ENCODE measurements at places on chromosomes 3 and 15. TPM values are rescaled to one million over a fixed set of nuclear protein-coding genes. Genes with fewer than 3 reads are reported as not detected.

- no peak for DNase-seq
Measured at GRCh38 chr15:91132079-91132478, 32.0 kb downstream of the SV2B start.

DNA sequence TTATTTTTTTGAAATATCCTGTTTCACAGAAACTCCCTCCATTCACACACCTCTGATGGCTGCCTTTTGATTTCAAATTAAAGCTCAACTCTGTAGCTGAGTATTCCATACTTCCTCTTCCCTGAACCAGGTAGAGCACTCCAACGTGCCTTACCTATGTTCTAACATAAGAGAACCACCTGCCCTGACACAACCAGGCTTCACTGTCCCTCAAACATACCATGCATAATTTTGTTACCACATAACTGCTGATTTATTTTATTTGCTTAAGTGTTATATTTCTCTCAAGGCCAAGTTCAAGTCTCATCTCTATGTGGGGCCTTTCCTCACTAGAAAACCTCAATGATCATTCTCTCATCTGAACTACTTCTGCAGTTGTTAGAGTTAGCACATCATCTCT lies 209.7 kb downstream of the P3H2 start:
- no peak for DNase-seq

GRCh38 chr3:78707609-78708008 lies 1060.2 kb downstream of the ROBO1 start:
- no peak for DNase-seq

- no peak for DNase-seq
Measured at GRCh38 chr3:184730924-184731323, 19.1 kb upstream of the MAGEF1 start.

DNA sequence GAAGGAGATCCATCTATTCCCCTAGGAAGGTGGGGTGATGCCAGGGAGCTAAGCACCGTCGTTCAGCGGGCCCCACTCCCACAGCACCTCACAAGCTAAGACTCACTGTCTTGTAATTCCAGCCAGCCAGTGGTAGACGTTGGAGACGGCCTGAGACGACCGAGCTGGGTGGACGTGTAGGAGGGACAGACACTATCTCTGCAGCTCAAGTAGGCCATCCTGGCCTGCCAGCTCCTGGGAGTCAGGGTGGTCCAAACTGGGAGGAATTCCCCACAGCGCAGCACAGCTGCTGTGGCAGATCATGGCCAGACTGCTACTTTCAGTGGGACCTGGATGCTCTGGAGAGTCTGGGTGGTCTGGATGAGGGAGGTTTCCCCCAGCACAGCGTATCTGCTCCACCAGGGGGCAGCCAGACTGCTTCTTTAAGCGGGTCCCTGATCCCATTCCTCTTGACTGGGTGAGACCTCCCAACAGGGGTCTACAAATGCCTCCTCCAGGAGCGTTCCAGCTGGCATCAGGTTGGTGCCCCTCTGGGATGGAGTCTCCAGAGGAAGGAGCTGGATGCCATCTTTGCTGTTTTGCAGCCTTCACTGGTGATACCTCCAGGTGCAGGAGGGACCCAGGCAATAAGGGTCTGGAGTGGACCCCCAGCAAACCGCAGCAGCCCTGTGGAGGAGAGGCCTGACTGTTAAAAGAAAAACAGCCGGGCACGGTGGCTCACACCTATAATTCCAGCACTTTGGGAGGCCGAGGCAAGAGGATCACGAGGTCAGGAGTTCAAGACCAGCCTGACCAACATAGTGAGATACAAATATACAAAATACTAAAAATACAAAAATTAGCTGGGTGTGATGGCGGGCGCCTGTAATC lies 27.6 kb downstream of the GNB5 start:
- DNase-seq, result no peak

- DNase-seq, result no peak
Measured at GRCh38 chr3:58214484-58215316, 3.9 kb upstream of the DNASE1L3 start.

DNA sequence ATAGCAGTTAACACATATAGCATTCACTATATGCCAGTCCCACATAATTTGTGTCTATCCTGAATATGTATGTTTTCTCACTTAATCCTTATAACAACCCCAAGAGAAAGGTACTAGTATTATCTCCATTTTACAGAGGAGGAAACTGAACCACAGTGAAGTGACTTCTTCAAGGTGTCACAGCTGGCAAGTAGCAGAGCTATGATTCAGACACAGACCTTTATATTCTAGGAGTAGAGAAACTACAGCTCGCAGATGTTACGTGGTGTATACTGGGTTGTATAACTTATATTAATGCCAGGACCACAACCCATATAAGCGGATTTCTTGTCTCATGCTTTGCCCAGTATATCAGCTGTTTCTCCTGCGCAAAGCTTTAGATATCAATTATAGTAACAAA lies 29.5 kb upstream of the ICE2 start:
- DNase-seq, result no peak

- no peak for DNase-seq
Measured at GRCh38 chr3:65664446-65664845, 374.3 kb downstream of the MAGI1 start.

DNA sequence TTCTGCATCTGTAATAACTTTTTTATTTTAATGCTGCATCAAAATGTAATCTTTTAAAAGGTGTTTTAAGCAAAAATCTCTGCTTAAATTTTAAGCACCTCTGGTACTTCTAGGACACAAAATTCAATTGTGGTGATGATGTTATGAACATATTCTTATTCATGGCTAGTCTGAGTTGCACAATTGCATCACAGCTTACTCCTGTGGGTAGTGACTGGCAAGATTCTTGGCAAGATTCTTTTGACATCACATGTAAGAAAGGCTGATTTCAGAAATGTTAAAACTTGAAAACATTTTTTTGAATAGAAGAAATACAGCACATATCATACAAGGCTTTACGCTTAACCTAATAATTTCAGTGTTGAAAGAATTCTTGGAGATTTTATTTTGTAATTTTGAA lies 35.7 kb downstream of the IQCH start:
- no peak for DNase-seq

DNA sequence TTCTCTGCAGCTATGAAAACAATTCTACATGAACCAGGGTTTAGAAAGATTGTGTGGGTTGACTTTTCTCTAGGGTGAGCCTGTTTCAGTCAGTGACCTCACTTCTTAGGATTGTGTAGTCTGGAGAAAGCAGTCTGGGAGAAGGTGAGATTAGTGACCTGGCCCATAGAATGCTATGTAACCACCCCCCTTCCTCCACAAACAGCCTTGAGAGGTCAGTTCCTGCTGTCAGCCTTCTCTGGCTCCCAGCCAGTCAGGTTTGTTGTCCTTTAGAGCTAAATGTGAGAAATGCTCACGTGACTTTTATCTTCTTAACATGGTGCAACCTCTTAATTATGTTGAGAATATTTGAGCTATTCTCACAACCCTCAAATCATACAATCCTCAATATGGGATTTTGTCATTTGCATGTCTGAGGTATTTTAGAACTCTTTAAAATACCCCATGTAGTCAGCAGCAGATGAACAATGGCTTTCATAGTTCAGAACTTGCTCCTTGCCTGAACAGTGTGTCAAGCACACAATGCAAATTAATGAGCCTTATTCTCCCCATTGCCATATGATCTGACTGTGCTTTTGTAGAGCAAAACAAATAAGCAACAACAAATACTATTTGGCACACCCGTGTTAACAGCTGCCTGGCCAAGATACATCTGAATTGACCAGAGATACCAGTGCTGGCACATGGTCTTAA lies 311.6 kb downstream of the CNTN6 start:
- DNase-seq, result no peak

DNA sequence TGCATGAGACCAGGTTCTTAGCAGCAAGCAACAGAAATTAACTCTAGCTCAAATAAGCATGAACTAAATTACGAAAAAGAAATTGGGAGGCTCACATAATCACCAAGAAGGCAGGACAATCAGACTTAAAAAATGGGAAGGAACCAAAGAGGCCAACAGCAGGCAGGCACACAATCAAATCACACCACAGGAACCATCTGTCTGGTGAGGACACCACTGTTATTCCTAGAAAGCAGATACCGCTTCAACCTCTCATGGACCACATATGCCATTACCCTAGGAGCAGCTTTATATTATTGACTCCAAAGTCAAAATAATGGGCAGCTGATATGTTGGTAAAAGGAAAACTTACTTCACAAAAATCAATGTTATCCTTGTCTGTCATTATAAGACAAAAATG lies 51.6 kb downstream of the SUCLG2 start:
- DNase-seq, result no peak

- DNase-seq, result no peak
Measured at GRCh38 chr15:82231233-82231632, 31.3 kb downstream of the EFL1 start.

DNA sequence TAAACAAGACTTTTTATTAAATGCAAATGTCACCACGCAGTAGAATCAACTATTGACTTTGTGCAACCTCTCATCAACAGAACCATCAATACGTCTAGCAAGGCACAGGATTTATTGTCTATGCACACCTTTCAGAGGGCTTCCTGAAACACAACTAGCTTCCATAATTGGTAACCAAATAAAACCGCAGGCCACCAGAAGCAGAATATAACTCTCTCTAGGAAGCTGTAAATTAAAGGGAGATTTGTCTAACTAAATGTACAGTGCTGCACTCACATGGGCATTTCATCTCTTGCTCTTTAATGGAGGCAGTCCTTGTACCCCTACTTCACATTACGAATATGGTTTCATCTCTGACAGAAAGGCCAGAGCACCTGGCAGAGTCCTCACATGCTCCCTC lies 93.0 kb downstream of the FHIT start:
- DNase-seq, result no peak

DNA sequence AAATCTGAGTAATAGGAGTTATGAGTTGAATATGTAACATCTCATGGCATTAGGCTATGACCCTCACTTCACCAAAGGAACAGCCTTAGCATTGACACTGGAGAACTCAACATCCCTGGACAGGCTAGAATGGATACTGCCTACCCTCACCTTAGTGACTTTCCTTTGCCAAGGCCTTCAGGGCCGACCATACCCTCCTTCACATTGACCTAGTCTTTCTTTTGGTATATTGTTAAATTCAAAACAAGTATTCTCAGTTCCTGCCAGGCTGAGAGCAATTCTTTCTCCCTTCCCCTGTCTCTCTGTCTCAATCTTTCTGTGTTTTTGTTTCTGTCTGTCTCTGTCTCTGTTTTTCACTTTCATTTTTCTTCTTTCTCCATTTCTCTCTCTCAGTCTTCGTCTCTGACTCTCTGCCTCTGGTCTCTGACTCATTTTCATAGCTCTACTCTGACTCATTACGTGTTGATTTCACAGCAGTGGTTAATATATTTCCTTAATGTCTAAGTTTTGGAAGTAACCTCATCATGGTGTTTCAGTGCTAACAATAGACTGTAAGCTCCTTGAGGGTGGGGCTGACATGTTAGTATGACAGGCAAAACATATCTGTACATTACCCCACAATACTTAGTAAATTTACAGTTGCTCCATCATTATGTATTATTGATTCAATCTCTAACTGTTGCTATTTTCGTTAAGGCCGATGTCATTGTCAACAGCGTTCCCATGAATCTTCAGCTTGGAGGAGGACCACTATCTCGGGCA lies 32.5 kb downstream of the PARP15 start:
- peak; percentile 52 for DNase-seq

DNA sequence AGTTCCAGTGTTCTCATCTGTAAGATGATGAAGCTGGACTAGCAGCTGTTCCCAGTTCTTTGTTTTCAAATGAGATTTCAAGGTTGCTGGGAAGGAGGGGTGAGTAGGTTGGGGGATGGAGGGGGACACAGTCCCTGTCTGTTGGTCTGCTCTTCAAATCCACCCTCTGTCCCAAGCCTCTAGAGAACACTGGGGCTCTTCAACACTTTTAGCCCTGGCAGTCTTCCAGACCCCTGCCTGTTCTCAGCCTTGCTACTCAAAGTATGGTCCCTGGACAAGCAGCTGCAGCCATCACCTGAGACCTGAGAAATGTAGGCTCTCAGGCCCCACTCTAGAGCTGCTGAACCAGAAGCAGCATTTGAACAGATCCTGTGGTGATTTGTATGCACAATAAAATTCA lies 41.3 kb downstream of the NEK11 start:
- no peak for DNase-seq

GRCh38 chr15:42090370-42090769 lies 4.0 kb downstream of the PLA2G4D start:
- DNase-seq, result no peak

GRCh38 chr15:94542391-94542790 lies 311.0 kb downstream of the MCTP2 start:
- DNase-seq, result no peak

Gene TSC22D2
- polyA plus RNA-seq, result 60.8 TPM

Gene RAB6B
- 9.9 TPM for polyA plus RNA-seq

Gene A4GNT
- 0.16 TPM for polyA plus RNA-seq

Gene NDUFB4
- polyA plus RNA-seq, result 155 TPM

Gene PROS1
- polyA plus RNA-seq, result 30.8 TPM

Gene MEX3B
- 14.6 TPM for polyA plus RNA-seq
